ENCODE measurements at places on chromosomes 1 and 21. TPM values are rescaled to one million over a fixed set of nuclear protein-coding genes. Genes with fewer than 3 reads are reported as not detected.

The OR10R2 gene
- total RNA-seq = not detected

DNA sequence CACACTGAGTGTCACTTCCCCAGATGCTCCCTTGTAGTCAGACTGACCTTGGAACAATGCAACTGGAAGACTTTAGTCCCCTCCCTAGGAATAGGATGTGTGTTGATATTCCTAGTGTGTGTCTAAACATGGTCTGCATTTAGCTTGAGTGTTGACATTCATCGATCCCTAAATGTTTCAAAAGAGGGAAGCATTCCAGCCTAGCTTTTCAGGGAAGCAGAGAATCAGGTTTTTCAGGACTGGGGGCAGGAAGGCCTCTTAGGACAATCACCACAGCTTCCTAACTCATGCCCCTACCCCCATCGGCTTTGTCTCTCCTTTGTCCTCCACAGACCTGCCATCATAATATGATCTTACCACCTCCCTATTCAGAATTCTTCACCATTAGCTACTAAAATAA, 43.4 kb downstream of the NMNAT2 start:
- DNase-seq = no peak

GRCh38 chr1:202112859-202113689, 9.6 kb upstream of the GPR37L1 start:
- DNase-seq = no peak

DNA sequence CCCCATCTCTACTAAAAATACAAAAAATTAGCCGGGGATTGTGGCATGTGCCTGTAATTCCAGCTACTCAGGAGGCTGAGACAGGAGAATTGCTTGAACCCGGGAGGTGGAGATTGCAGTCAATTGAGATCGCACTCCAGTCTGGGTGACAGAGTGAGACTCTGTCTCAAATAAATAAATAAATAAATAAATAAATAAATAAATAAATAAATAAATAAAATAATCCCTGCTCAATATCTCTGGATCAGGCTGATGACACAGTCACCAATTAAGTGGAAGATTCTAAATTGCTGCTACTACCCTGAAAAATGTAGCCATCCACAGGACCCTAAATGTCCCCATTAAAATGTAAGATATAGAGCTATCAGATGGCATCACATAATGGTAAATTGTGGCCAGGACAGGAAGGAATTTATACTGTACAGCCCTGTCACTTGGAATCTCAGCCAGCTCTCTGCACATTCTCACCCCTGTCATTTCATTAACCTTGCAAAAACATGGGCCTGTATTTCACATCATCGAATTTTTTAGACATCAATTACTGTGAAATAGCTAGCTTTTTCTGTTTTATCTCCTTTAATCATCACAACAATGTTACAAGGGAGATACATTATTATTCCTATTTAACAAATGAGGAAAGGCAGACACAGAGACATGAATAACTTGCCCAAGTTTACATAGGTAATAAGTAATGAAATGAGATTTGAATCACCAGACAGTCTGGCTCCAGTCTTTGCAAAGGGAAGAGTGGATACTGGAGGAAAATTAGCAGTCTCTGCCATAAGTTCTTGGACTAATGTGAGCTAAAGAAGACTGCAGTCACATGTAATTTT, 56.7 kb upstream of the NTPCR start:
- DNase-seq = no peak

DNA sequence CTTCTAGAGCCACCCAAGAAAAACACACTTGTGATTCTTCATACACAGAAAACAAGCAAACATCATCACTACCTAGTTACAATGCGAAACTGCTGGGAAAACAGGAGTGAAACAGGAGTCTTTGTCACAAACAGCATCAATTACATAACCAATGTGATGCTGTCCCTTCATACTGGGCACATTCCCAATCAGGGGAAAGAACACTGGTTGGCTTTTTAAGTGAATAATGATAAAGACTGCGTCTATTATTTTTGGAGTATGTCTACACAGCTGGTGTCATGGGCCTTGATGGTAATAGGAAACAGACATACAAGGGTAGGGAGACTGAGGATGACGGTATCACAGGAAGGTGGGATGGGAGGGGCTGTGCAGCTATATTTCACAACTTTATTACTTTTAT, 43.3 kb downstream of the SIPA1L2 start:
- no peak for DNase-seq

All from chondrocyte (in vitro differentiated cells).